ENCODE measurements at places on chromosomes 16 and 17.

GRCh38 chr17:74840989-74841666, 18.6 kb downstream of the GRIN2C start:
- DNase-seq, result no peak

DNA sequence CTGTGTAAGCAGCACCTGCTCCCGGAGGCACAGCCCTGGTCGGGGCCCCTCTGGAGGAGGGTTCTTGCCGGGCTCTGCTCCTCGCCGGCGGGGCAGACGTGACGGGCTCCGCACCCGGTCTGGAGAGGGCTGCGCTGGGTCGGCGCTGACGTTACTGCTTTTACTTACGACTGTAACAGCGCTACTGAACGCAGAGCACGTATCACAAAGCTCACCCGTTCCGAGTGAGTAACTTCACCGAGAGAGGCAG, 1.3 kb upstream of the RAB40C start:
- peak; percentile 66 for DNase-seq

- DNase-seq, result no peak
Measured at GRCh38 chr17:21376081-21376758, at the start of gene KCNJ12. Gene KCNJ12, plus strand, starts transcription at chr17:21376357. Its CDS starts 38,986 bp downstream, at chr17:21415343.

DNA sequence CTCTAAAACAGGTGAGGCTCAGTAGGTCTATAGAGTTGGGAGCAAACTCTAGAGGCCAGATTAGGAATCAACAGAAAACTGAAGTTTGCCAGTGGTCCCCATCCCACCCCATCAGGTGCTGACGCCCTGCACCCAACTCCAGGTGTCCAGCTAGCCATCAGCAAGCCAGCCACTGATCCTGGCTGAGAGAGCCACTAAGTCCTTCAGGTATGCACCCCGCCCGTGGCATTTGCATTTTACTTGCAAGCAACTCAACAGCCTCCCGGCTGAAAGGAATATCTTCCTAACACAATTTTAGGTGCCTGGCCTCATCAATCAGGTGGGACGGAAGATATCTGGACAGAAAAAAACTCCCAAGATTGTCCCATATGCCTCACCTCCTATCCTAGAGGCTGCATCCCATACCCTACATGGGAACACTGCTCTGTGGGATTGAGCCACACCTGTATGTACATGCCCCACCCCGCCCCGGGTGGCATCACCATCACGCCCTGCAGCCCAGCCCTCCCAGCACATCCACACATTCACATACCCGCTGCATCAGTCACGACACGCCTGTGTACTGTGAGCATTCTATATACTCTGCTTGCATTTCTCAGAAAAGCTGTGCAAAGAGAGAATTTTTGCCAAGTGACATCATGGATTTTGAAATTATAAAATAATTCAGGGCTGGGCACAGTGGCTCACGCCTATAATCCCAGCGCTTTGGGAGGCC, 8.3 kb downstream of the OTOP3 start:
- DNase-seq, result no peak

DNA sequence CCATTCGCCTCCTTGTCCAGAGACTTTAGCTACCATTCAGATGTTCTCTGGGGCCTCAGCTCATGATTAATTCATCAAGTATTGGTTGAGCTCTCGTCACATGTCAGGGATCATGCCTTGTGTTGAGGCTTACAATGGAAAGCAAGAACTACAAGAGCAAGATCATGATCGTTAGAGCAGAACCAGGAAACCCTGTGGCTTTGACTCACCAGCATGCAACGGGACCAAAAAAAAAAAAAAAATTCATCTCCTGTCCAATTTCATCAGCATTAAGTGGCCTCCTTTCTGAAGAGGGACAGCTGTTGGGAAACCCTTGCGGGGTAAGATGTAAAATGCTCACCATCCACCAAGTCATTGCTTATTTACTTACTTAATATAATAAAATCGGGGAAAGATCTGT, 12.1 kb upstream of the USP10 start:
- no peak for DNase-seq

- no peak for DNase-seq
Measured at GRCh38 chr17:9472541-9472940, 103.1 kb downstream of the STX8 start.

DNA sequence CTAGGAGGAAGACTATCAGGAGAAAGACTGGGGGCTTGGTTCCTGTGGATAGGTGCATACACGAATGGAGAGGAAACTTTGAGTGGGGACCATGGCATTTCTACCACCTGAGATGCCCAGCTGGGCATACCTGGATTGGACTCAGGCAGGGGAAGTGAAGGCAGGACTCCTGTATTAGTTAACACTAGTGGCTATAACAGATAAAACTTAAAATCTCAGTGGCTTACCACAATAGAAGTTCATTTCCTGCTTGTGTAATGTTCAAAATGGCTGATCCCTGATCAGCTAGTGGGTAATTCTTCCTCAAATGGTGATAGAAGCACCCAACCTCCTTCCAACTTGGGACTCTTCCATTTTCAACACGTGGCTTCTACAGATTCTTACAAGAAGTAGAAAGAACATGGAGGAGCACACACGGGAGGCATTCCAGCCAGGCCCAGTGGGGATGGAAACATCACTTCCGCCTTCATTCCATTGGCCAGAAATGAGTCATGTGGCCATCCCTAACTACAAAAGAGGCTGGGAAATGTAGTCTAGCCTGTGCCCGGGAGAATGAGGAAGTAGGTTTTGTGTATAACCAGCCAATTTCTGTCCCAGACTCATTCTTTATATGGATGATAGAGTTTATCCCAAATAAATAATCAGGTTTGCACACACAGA, 112.1 kb downstream of the UTP18 start:
- peak; percentile 39 for DNase-seq

DNA sequence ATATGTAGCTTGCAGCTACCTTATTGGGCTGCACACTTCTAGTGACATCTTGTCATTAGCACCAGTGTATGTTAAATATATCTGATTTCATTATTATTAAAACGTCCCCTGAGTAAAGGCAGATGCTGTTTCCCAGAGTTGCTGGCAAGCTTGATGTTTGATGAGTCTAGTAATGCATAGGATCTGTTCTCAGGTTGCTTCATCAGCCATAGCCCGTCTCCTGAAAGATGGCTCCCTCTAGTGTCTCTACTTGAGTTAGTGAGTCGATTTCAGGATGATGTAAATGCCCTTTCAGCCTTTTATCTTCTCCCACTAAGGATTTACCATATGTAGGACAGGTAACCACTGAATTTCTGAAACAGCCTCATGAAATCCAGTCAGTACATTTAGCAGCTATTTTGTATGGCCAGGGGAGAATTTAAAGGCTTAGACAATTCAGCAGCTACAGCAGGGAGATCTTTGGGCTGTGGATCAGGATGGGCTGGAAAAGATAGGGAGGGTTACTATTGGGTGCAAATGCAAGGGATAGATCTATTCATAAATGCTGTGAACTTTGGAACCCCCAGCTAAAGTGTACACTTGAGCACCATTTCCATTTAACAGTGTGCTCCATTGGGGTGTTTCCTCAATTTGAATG, 376.3 kb downstream of the CNTNAP4 start:
- peak; percentile 39 for DNase-seq

DNA sequence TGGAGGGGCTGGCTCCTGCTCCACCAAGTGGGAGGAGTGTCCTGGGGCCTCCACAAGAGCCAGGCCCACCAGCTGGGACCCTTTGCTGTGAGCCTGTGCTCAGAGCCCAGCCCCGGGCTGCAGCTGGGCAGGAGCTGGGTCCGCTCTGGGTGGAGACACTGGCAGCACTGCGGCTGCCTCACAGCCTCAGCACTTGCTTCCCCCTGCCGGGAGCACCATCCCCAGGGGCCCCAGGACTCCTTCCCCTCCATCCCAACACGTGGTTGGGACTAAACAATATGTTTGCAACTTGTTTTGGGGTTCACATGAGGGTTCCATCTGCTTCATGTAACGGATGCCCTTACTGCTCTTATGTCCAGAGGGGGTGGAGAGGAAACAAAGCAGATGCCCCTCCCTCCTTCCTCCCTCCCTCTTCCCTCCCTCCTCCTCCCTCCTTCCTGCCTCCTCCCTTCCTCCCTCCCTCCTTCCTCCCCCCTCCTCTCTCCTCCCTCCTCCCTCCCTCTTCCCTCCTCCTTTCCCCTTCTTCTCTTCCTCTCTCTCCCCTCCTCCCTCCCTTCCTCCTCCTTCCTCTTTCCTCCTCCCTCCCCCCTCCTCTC, 16.3 kb upstream of the CBFA2T3 start:
- no peak for DNase-seq

DNA sequence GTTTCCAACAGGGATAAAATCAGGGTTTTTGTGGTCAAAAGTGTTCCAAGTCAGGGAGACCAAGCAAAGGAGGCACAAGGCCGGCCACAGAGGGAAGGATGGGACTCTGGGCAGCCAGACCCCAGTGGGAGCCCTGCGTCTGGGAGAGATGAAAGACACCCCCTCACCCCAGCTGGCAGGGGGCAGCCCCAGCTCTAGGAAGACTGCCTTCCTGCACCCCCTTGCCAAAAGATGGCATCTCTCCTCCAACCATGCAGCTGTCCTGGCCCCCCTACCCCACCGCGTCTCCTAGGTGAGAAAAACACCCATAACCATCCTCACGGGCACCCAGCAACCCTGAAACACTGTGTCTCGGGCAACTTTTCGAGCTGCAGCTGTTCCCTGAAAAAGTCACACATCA, 51.3 kb downstream of the CUEDC1 start:
- no peak for DNase-seq

DNA sequence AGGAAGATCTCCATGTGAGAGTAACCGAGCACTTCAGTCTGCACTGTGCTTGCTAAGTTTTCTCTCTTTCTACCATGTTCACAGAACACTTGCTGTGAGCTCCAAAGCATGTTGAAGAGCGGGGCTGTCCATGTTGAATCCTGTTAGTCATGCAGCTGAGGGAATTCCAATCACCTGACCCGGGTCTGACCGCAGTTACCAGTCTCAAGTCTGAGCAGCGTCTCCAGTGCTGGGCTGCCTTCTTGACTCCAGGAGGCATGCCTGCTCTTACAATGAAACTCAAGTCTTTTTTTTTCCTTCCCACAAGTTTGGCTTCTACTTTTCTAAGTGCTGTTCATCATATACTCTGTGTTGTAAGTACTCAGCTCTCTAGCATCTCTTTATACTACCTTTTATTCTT, 44.3 kb downstream of the HOXB1 start:
- DNase-seq, result no peak

DNA sequence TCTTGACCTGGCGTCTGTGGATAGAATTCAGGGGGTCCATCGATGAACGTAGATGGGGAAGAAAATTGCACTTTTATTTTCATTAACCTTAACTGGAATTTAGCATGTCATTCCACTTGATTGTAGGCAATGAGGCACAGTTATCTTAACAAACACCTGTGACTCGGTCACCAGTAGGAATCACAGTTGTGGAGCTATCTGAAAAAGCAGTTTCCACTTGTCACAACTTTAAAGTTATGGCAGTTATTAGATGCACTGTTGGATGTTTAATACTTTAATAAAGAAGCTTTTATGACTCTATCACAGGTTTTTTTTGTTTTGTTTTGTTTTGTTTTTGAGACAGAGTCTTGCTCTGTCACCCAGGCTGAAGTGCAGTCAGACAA, 83.7 kb upstream of the LGALS9 start:
- DNase-seq, result no peak

DNA sequence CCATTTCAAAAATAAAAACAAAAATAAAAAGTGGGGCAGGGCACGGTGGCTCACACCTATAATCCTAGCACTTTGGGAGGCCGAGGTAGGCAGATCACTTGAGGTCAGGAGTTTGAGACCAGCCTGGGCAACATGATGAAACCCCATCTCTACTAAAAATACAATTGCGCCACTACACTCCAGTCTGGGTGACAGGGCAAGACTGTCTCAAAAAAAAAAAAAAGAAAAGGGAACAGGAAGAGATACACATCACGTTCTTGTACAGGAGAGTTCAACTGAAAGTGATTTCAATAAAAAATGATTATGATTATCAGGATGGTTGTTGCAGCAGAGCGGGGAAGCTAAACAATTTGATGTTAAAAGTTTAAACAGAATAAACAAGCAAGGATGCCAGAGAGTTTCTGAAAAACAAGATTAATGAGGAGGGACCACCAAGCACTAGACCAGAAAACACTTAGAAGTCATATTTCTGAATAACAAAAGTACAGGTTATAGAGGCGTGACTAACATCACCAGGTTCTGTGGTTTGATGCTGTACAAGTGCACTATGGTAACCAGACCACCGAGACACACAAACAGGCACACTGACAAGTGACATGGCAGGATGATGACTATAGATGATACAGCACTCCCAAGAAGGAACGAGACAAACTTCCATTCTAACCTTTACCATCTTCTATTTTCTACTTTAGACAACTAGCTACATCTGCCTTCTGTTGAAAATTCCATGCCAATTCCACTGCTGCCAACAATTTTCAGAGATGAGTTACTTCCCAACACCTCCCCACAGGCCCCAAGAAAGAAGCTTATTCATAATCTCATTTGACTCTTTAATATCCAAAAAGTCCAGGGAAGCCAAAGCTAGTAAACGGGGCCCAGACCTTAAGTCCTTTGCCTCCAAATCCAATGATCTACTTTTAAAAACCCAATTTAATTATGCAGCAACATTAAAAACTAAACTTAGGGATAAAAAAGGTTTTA, 11.8 kb downstream of the DNAJA2 start:
- DNase-seq, result peak; percentile 65

- DNase-seq, result no peak
Measured at GRCh38 chr16:50859628-50860360, 117.9 kb downstream of the CYLD start.

DNA sequence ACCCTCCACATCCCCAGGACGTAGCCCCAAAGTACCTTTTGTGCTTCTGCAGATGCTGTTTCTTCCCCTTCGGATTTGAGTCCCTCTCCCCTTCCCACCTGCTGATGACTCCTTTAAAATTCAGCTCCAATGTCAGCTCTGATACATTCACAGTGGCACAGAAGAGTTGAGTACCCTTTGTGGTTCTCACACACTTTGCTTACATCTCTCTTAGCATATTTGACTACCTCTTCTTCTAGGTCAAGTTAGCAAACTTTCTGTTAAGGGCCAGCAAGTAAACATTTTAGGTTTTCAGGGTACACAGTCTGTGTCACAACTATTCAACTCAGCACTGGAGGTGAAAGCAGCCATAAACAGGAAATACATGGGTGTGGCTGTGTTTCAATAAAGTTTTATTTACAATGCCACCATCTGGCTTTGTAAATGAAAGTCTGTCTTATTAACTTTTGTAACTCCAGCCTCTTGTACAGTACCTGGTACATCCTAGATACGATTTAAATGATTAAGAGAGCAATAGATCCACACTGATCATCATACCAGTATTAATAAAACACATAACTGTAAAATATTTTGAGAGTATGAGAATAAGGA, 161.7 kb downstream of the SOX9 start:
- no peak for DNase-seq
